ENCODE measurements at places on chromosomes 12 and 14. TPM values are rescaled to one million over a fixed set of nuclear protein-coding genes. Genes with fewer than 3 reads are reported as not detected.

DNA sequence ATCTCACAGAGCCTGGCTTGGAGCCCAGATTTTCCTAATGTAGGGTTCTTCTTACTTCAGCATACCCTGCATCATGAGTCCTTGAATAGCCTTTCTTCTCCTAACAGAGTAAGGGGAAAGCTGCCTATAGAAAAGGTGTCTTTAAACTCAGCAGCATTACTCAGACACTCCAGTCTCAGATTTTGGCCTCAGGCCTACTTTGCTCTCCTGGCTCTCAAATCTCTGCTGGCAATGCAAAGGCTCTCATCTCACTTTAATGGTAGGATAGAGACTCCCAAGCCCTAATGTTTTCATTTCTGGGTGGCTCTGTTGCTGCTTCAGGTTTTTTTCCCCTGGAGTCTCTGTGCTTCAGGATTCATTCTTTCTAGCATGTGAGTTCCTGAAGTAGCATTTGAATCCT is 9.1 kb upstream of the NKX2-8 start:
- no peak for DNase-seq

DNA sequence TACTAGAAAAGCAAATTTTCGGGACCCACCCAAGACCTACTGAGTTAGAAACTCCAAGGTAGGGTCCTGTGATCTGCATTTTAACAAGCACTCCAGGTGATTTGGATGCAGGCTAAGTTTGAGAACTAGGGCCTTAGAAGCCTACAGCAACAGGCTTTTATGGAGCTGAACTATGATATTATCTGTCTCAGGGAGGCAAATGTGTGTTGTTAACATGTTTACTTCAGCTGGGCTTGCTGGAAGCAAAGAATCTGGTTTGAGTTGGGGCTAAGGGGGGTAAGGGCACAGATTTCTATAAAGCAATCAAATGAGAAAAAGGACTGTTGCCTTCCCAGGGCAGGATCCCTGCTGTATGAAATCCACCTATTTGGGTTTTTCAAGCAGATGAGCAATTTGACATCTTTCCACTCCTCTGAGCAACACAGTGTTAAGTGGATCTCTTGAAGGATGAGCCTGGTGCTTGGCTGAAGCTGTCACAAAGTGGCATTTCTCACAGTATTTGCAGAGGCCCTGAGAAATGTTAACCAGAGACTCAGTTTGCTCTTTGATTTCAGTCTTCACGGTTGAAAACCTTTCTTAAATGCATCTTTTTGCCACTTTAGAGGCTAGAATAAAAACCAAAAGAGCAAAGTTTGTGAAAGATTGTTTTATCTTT is 36.2 kb upstream of the SOCS2 start:
- DNase-seq = no peak

- DNase-seq = no peak
These were observed 170.2 kb downstream of the BCAT1 start for GRCh38 chr12:24778486-24779304.

- DNase-seq = no peak
These were observed 27.5 kb downstream of the AMN start for GRCh38 chr14:102949801-102950451.

GRCh38 chr14:26401179-26401968 is 196.5 kb downstream of the NOVA1 start:
- no peak for DNase-seq

- no peak for DNase-seq
These were observed 22.8 kb upstream of the OASL start for GRCh38 chr12:121061831-121062230.

KRT6C gene
- not detected for polyA plus RNA-seq

SPIC gene
- polyA plus RNA-seq = not detected
